ENCODE measurements at places on chromosomes 13 and 19. TPM values are rescaled to one million over a fixed set of nuclear protein-coding genes. Genes with fewer than 3 reads are reported as not detected.

DNA sequence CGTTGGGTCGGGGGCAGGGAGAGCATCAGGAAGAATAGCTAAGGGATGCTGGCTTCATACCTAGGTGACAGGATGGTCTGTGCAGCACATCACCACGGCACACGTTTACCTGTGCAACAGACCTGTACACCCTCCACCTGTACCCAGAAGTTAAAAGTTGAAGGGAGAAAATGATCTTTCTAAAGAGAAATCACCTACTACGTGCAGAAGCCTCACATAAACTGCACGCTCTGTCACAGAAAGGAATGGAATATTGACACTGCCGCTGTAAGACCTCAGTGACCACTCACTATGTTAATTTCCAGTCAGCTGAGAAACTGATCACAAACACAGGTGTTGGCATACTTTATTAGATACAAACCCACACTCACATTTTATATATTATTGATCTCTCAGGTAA is 26.8 kb downstream of the LAMP1 start:
- no peak for DNase-seq

DNA sequence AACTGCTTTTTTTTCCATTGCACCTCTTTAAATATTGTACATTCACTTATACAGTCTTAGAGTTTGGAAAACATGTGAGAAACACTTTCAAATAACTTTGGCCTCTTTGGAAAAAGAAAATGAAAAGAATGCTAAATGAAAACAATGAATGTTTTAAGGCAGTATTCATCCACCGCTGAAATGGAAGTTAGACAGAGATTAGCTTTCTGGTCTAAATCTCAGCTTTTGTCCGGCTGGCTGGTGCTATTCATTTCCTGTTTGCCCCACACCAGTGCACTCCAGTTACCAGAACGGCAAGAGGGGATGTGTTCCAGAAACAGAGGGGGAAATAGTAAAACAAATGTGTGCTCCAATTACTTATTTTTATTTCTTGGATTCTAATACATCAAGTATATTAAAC is 1201.3 kb downstream of the EFNB2 start:
- no peak for DNase-seq

- no peak for DNase-seq
Measured at GRCh38 chr19:51294977-51295375, 16.5 kb upstream of the IGLON5 start.

- no peak for DNase-seq
Measured at GRCh38 chr13:21528616-21529015, 69.5 kb upstream of the ZDHHC20 start.

- DNase-seq, result no peak
Measured at GRCh38 chr13:78679329-78679728, 20.4 kb upstream of the OBI1 start.

Gene ZNF577
- polyA plus RNA-seq, result 17.5 TPM

Gene KIR3DL2
- polyA plus RNA-seq, result not detected

Gene RNF126
- 32.3 TPM for polyA plus RNA-seq

Gene ARHGEF18
- polyA plus RNA-seq, result 15.7 TPM

Gene ZNF154
- 8.3 TPM for polyA plus RNA-seq

Gene TEX101
- not detected for polyA plus RNA-seq

Gene COX6B1
- polyA plus RNA-seq, result 256 TPM
